NCI-H2081 treated with DMSO at 0.1 percent for 48 hours (cell line): ENCODE measurements at places on chromosomes 12 and 14.

DNA sequence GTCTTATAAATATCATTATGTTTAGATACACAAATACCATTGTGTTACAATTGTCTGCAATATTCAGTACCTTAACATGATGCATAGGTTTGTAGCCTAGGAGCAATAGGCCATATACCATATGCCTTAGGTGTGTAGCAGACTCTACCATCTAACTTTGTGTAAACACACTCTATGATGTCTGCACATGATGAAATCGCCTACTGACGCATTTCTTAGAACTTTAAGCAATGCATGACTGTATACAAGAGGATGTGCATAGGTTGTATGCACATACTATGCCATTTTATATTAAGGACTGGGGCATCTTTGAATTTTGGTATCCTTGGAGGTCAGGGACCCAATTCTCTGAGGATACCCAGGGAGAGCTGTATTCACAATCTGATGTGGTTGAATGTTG lies 10.1 kb upstream of the BTG1 start:
- DNase-seq, result no peak

DNA sequence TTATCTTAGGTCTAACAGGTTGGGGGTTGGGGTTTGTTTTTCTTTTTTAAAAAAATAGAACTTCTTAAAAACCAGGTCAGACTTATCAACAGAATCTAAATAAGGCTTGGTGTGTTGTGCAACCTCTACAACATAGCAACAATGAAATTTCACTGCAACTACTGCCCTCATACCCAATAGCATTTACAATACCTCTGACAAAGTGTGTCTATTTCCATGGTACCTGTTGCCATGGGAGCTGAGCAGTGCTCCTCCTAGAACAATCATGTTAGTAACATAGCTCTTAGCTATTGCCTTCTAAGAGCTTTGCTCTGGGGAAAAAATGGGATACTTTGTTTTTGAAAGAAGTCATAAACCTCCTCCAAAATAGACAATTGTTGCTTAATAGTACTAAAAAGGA lies 103.3 kb upstream of the CCDC175 start:
- no peak for DNase-seq

- no peak for DNase-seq
Measured at GRCh38 chr14:98925354-98926040, 346.5 kb downstream of the BCL11B start.

- DNase-seq, result no peak
Measured at GRCh38 chr14:47857646-47858045, 182.2 kb upstream of the MDGA2 start.

- DNase-seq, result no peak
Measured at GRCh38 chr14:64717870-64718269, 13.6 kb downstream of the PLEKHG3 start.

GRCh38 chr14:29815016-29815674 lies 112.5 kb downstream of the PRKD1 start:
- no peak for DNase-seq

GRCh38 chr12:24374452-24374851 lies 425.0 kb upstream of the SOX5 start:
- no peak for DNase-seq

GRCh38 chr12:92546635-92547348 lies 156.0 kb upstream of the PLEKHG7 start:
- DNase-seq, result no peak

- no peak for DNase-seq
Measured at GRCh38 chr12:66210840-66211239, 21.8 kb downstream of the IRAK3 start.
